Activated CD4-positive, alpha-beta T cell treated with anti-CD3 and anti-CD28 coated beads, Interleukin-2, amount 50 U/mL, for 1 hour (primary cell): ENCODE measurements at places on chromosomes 4 and X.

DNA sequence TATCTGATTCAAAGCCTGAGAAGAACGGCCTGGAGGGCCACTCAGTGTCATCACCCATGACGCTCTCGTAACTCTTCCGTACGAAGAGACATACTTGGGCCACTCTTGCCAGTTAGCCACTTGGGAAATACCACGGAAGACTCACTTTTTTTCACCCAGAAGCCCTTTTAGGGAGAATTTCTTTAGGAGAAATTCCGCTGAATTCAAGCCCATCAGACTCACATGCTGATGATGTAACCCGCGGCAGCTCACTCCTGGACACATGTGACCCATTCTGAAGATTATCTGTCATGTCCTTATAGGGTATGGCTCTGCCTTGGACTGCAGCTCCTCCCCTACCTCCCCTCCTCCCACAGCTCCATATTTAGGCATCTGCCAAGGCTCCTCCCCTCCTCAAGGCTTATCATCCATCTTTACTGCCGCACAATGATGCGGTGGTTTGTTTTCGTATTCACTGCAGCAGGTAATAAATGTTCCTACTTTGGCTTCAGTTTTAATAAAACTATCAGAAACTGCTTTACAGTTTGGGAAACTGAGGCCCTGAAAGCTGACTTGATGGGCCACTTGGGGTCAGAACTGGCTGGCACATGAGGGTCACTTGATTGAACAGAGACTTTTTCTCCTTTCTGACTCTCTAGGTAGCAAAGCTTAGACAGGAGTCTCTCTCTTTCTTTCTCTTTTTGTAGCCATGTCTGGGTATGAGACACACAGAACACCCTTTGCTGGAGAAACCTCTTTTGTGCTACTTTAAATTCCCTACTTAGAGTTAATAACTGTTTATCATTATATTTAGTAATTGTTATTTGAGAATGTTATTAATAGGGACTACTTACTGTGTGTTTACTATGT, 42.1 kb downstream of the RHOH start:
- DNase-seq: peak; percentile 71

DNA sequence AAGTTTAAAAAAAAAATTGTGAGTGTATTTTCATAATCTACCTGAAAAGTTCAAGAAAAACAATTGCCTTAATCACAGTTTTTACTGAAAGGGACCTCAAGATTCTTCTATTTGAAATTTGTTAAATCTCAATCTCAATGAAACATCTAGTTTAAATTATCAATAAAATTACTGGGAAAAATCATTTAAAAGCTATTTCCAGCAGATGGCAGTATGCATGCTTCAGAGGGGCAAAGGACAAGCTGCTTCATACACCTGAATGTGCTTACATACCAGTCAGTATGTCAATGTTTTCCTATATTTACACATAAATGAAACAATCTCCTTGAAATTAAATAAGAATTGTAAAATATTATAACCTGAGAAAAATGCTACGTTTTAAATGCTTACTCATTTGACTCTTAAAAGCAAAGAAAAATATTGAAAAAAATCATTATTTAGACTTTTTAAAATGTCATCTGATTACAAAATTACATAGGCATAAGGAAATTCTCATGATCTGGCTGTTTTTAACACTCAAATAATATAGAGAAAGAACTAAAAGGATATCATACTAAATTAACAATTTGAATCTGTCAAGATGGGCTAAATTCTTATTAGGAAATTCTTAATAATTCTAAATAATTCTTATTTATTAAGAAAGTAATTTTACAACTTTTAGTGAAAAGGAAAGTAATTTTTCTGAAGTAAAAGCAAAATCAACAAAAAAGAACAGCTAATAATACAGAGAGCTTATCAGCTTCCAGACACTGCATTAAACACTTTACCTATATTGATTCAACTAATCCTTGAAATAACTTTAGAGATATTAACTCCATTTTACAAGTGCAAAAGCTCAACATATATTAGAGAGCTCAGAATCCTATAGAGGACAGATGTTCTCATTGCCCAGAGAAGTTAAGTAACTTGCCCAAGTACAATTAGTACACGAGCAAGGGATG, 242.1 kb downstream of the ADAMTS3 start:
- DNase-seq: no peak

DNA sequence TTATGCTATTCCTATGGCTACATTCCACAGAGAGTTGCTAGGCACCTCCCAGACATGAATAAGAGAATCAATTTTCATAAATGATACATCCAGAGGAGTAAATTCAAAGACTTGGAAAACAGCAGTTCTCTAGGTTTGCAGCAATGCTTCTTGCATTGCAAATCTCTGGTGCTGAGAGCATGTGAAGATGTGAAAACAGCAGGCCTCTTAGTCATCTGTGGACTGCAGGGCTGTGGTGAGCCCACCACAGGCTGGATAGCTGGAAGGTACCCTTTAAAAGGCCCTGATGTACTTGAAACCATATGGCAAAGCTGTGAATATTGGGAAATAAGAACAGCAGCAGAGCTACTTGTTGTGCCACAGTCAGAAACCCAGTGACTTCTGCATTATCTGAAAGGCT, 2135.9 kb downstream of the ARAP2 start:
- DNase-seq: no peak

DNA sequence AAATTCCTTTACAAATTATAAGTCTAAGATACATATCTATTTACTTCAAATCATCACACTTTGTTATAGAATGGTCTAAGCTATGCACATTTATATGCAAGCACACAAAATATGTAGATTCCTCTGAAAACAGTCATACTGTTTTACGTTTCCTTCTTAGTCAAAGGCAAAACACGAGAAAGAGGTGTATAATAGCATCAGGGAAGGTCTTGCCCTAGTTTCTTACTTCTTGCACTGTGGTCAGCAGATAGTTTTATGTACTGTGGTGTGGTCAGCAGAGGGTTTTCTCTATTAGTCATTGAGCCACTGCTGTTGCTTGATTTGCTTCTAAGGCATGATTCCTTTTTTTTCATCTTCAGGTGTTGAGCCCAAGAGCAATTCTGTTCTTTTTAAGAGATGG, 117.7 kb downstream of the ADAM29 start:
- no peak for DNase-seq

GRCh38 chrX:39955625-39956024, 142.1 kb downstream of the BCOR start:
- no peak for DNase-seq
